ENCODE measurements at places on chromosomes 2 and 18.

GRCh38 chr2:202196727-202197126 lies 41.7 kb downstream of the SUMO1 start:
- DNase-seq, result no peak

DNA sequence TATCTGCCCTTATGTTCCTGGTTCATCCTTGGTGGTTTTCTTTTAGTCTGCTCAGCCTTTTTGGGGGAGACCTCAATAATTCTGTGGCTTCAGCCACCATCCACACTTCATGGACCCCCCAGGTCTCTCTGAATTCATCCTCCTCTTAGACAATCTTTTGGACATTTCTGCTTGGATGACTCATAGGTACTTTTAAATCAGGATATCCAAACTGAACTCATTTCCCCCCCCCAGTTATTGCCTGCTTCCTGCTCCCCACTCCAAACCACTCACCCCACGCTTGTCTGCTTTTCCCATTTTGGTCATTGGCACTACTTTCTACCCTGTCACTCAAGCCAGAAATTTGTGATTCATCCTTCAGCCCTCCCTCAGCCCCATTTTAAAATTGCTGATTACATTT lies 78.5 kb downstream of the TANC1 start:
- no peak for DNase-seq

- DNase-seq, result no peak
Observed at GRCh38 chr2:8501061-8501720, 180.7 kb upstream of the ID2 start.

- DNase-seq, result no peak
Observed at GRCh38 chr2:213065583-213066442, 85.6 kb downstream of the IKZF2 start.

DNA sequence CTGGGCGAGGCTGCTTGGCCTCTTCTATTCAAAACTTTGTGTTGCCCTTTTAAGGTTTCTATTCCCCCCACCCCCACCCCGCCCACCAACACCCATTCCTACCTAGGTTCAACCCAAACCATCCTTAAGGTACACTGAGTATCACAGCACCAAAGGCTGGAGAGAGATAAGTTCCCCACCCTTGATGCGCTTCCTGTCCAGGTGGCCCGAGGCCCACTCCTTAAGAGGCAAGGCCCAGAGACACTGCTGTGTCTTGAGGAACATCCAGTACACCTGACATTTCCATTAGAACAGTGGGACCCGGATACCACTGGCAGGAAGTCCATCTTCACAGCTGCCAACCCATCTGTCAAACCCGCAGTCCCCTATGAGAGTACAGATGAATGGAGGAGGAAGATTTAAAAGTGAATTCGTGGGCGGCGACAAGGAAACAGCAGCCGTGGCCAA lies 277 bp upstream of the INPP1 start:
- DNase-seq, result no peak

DNA sequence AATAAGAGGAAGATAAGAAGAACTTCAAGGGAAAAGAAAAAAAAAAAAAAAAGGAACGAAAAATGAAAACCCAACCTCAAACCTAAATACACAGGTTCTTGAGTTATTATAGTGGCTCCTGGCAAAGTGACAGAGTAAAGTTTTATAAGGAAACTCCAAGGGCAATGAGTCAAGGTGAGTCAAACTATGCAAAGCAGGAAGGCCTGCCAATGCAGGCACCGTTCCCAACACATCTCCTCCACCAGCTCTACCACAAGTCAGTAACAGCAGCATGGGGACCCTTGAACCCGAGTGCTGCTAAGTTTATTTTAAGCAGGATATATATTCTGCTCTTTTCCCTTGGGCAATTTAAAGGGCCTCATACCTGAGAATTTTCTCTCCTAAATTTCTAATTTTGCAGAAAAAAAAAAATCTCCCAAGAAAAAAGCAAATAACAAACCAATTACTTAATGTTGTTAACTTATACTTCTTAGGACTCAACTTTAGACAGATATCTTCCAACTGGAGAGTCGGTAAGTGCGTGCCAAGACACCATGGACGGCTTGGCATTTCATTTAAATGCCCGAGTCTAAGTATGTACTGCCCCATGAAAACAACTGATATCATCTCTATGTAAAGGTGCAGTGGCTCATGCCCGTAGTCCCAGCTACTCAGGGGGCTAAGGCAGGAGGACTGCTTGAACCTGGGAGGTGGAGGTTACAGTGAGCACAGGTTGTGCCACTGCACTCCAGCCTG lies 75.7 kb upstream of the TFCP2L1 start:
- no peak for DNase-seq

DNA sequence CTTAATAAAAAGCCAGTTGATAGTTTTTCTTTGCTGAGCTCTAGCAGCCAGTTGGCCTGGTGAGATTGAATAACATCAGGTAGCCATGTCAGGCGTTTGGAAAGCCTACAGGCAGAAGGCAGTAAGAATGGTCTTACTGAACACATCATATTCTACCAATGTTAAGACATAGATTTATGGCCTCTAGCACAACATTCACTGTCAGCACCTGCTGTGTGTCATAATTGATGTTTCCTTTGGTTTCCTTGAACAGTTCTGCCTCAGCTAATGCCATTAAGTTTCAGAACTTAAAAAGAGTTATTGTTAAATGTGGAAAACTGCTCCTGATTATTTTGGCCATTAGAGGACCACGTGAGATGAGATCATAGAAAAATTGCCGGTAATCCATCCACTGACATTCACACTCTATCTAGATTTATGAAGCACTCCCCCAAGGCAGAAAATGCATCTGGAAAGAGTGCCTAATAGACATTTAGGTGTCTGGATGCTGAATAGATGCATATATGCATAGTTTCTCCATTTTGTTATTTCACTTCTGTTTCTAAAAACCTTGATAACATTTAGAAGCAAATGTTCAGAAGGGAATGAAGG lies 434.7 kb downstream of the PTPRM start:
- no peak for DNase-seq
